ENCODE measurements at places on chromosomes 7 and 10.

DNA sequence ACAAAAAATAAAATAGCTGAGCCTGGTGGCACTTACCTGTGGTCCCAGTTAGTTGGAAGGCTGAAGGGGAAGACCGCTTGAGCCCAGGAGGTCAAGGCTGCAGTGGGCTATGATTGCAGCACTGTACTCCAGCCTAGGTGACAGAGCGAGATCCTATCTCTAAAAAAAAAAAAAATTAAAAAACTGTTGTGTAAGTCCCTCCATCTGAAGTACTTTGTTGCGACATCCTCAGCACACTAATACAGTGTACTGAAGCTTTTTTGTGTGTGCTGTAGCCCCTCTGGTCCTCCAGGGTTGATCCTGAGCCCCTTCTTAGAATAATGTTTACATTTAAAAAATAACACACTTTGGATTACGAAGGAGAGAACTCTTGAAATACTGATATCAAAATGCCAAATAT is 71.3 kb downstream of the PFKFB3 start:
- DNase-seq = no peak

DNA sequence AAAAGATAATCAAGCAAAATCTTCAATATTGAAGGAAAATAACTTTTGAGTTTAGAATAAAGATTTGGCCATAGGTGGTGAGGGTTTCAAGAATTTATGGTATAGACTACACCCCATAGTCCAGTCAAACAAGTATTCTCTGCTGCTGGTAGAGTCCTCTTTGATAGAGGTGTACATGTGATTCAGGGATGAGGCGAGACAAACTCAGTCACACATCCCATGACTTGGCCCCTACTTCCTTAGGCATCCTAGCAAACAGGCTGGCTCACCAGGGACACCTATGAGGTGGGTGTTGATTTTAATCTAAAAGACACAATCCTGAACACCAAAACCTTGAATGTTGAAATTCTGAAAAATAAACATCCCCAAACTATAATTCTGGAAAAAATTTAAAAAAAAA is 78.1 kb upstream of the SLC25A13 start:
- no peak for DNase-seq

DNA sequence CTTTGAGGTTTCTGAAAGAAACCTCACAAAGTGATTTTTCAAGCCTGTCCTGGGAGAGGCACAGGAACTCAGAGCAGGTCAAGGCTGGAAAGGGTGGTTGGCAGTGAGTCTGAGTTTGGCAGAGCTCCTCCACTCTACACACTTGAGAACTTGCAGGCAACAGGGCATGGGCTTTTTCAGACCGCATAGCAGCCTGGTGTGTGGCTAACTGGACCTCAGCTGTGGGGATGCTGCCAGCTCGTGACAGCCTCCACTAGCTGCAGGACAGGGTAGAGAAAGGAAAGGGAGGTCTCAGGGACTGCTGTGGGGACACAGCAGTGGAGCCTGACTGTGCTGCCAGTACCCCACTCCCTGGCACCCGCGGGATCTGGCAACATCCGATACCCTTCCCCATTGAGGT is 2.6 kb downstream of the CDHR1 start:
- no peak for DNase-seq

GRCh38 chr7:75900617-75901315 is 14.2 kb upstream of the POR start:
- DNase-seq = no peak

- DNase-seq = no peak
Measured at GRCh38 chr7:116172353-116172752, 38.0 kb upstream of the TES start.

DNA sequence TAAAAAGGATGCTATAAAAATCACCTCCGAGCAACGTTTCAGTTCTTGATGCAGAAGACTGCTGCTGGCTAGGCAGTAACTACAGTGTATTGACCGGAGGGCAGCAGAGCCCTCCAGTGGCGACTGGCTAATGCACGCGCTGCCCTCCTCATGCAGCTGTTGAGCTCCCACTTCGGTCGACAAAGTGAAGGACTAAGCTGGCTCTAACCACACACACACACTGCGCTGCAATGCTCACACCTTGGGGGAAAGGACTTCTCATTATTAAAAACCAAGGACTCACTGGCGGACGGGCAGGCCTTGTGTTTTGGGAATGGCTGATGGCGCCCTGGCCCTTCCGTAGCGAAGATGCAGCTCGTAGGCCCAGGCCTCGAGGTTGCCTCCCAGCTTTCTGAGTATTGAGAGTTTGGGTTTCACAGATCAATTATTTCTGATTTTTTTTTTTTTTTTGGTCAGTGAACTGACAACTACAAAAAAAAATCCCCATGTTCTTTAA is 120.9 kb upstream of the DIP2C start:
- DNase-seq = no peak

DNA sequence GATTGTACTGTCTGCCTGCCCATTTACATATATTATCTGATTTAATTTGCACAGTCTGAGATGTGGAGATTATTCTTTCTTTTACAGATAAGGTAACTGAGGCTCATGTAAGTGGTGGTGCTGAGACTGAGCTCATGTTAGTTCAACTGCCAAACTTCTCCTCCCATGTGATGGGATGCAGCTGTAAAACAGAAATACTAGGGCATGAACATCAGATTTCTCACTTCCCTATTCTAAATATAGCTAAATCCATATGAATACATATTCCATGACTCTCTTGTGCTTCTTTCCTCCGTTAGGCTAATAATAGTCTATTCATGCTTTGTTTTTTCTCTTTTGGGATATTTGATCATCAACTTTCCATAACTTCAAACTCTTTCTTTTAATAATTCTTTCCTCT is 84.7 kb downstream of the PTPRZ1 start:
- no peak for DNase-seq

- no peak for DNase-seq
Measured at GRCh38 chr7:102061354-102061945, 225.2 kb upstream of the SH2B2 start.

DNA sequence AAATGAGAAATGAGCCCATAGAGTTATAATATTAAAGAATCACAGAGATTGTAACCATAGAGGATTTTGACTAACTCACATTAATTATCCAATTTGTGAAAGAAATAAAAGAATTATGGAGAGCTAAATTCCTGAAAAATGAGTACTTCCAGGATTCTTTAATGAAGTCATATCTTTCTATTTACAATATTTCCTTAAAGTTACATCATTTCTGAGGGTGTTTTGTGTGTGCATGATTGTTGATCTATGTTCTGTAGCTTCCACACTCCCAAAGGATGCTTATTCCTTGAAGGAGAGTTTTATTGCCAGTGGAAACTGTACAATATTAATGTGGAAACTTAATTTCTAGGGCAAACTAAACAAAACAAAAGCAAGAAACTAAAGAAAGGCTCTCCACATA is 299.6 kb downstream of the MDFIC start:
- no peak for DNase-seq

DNA sequence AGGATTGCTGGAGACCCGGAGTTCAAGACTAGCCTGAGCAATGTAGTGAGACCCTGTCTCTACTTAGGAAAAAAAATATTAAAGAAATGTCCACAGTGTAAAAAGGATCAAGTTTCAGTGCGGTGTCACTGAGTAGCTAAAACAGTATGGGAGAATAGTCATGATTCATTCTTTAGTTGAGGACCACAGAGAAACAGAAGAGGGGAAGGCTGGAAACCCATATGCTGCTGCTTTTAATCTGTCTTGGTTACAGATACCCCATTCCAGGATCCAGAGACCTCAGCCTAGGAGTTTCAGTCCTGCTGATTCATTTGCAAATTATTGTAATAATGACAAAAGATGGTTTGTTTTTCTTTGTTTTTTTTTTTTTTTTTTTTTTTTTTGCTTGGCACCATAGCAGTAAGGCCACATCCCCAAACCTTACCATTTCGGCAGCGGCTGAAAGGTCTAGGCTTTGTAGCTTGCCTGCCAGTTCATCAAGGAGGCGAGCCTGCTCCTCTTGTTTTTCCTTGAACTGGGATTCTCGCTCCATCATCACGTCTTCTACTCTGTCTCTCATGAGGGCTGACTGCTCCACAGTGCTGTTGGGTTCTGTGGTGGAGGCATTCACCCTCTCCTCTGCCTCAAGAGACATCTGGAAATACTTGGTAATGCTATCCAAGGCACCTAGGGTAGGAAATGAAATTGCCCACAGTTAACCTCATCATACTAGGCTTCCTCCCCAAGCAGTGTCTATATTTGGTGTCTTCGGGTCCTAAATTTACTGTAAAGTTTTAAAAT is 44.2 kb downstream of the DLD start:
- no peak for DNase-seq

- no peak for DNase-seq
Measured at GRCh38 chr7:48847917-48848316, 76.4 kb upstream of the CDC14C start.

DNA sequence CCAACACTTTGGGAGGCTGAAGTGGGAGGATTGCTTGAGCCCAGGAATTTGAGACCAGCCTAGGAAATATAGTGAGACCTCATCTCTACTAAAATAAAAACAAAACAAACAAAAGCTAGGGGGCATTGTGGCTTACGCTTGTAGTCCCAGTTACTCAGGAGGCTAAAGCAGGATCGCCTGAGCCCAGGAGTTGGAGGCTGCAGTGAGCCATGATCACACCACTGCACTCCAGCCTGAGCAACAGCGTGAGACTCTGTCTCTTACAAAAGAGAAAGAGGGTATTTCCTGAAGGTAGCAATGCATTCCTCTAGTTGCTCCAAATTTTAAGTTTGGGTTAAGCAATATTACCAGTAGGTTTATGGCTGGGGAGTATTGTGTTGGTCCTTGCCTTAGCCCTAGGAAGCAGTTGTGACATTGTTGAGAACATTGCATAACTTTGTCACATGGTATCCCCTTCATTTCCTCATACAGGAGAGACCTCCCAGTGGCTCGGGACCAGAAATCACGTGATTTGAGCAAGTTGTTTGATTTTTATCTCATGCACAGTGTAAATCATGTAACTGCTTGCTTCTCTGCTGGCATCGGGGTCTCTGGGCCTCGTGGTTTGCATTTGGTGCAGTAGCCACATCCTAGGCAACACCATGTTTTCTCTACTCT is 23.3 kb upstream of the SMARCD3 start:
- DNase-seq = no peak

- no peak for DNase-seq
Measured at GRCh38 chr7:157870644-157871290, 534.0 kb downstream of the DNAJB6 start.

DNA sequence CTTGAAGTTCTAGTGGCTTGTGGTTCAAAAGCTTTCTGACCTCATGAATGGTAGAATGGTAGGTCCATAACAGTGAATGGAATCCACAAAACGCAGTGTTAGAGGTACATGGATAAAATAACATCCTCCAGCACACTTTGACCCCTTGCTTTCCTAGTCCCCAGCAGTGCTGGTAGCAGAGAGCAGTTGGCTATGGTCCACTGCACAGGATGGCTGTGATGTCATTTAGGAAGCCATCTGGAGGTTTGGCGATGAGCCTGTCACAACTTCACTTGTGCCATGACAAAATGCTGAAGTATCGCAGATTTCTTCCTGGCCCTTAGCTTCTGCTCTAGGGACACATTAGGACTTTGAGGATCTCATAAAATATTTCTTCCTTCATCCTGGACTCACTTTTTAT is 300.0 kb upstream of the FZD8 start:
- DNase-seq = no peak

DNA sequence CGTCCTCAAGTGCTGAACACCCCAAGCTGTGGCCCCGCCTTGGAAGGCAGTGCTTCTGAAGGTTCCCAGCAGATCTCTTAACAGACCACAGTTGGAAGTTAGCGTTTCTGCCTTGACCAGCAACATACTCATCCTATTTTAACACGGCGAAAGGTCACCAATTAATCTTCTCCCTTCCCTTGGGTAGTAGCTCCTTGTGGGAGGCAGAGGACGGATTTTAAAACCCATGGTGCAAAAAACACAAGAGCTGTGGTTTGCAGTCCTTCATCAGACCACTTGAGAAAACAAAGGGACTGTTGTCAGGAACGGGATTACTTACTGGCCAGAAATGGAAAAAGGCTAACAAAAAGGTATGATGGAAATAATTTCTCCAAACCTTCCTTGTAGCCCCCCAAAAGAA is 87.3 kb downstream of the BEND7 start:
- DNase-seq = no peak

DNA sequence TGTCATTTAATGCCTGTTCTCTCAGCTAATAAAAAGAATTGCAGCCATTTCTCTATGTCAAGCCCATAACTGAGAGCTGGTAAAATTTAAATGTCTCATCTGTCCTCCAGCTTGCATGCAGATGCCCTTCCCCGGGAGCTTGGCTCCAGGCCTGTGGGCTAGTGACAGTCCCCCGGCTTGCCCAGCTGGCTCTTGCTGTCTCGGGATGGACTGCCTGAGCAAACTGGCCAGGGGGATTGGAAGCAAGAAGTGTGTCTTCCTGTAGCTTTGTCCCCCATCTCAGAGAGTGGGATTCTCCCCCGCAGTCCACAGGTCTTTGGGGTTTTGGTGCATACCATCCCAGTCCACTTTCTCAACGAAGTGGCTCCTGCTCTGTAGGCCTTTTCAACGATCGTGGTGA is 53.9 kb upstream of the HMX3 start:
- DNase-seq = no peak

GRCh38 chr10:78301481-78301880 is 267.8 kb downstream of the RPS24 start:
- DNase-seq = no peak

DNA sequence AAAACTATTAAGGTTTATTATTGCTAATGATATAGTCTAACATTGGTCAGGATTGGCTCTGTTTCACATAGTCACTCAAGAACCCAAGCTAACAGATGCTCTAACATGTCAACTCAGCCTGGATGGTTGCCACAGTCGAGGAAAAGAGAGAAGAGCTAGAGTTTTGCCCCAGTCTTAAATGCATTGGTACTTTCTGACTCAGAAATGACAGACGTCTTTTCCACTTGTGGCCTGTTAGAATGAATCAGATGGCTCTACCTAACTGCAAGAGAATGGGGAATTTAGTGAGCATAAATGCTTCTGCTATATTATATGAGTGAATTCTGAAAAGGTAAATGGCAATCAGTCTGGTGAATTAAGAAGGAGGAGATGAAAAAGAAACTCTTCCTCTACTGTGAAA is 13.9 kb downstream of the HECTD2 start:
- DNase-seq = no peak

DNA sequence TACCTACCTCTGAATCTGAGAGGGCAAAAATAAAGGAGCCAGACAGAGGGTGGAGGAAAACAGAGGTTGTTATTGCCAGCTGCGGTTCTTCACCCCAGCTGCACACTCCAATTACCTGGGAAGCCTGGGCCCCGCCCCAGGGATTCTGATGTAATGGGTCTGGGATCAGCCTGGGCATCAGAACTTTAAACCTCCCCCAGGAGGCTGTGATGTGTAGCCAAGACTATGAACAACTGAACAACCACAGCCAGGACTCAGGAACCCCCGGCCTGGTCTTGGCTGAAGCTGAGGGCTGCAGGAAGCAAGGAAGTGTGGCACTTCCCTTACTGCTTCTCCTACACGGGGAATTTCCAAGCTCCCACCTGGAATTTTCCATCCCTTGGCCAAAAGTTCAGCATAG is 89.3 kb downstream of the HIP1 start:
- no peak for DNase-seq

- no peak for DNase-seq
Measured at GRCh38 chr10:130941886-130942285, 369.6 kb downstream of the TCERG1L start.

- DNase-seq = no peak
Measured at GRCh38 chr10:33897291-33897752, 562.9 kb upstream of the NRP1 start.

GRCh38 chr7:55154096-55154495 is 135.3 kb downstream of the EGFR start:
- DNase-seq = no peak

- DNase-seq = no peak
Measured at GRCh38 chr10:93034426-93034825, 26.2 kb upstream of the CYP26C1 start.

Measured in activated T-helper 1 cell treated with anti-CD3 and anti-CD28 coated beads, Interleukin-2, amount 50 U/mL, for 16 hours (primary cell).